ENCODE measurements at places on chromosomes 12 and 14.

- no peak for DNase-seq
These were observed 479.1 kb downstream of the ATP23 start for GRCh38 chr12:58420503-58420902.

DNA sequence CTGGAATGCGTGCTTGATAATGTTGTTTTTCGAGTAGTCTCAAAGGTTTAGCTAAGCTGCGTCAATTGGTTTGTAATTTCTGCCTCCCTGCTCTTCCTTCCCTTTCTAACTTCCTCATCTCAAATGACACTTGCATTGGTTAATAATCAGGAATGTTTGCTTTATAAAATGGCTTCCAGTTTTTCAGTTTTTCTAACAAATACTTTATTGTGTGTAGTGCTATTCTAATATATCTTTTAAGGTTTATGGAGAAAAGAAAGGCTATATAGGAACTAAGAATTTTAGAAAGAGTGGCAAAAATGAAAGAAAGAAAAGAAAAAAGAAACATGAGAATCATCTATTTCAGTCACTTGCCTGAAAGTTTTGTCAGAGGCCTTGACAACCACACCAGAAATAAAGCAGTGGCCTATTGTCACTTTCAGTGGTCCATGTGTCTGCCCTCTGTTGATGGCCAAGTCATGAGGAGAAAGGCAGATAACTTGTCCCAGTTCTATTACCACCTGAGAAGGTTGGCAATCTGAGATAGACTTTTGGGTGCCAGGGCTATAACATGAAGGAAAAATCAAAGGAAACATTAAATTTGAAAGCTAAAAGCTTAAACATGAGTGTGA, 221.9 kb upstream of the KITLG start:
- no peak for DNase-seq

GRCh38 chr12:55707841-55708694, at the start of gene ITGA7:
ITGA7 (minus strand) TSS chr12:55707904; CDS start chr12:55707682, 222 bp downstream.
- no peak for DNase-seq

DNA sequence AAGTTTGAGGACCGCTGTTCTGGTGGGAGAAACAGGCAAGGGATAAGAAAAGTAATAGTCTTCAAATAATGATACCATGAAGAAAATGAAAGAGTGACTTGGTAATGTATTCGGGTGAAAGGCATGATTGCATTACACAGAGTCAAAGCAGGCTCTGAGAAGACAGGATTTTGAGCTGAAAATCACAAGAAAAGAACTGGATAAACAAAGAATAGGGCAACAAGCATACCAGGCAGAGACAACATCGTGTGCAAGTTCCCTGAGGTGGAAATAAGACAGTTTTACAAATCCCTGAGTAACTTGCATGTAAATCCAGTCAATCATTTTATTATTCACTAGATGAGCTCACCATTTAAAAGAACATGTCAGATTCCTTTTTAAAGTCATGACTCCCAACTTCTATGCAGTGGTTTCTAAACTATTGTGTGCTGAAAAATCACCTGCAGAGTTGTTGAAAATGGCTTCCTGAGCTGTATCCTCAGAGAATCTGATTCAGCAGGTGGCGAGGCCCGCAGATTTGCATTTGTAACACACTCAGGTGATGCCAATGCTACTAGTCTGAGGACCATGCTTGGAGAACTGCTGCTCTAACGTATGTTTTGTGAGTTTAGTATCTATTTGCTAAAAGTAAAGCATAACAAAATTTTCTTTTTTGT, 133.0 kb upstream of the ABCD2 start:
- no peak for DNase-seq

GRCh38 chr14:99679996-99680395, 4.1 kb upstream of the CYP46A1 start:
- DNase-seq, result no peak

DNA sequence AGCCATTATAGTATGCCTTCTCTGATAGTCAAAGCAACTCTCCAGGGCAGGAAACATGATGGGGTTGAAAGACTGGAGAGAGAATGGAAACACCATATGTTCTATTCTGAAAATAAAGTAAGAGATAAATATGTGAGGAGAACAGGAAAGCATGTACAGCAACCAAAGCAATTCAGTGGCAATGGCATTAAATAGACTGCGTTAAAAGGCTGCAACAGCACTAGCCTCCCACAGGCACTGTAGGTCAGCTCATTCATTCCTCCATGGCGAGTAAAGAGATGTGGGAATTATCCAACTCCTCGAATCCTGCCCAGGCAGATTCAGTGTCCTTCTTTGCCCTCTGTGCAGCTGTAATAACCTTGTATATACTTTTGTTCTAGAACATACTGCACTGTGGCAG, 43.8 kb downstream of the ANO6 start:
- DNase-seq, result no peak

Measured in inflammatory macrophage treated with lipopolysaccharide for 1 hour (primary cell).